ENCODE measurements at places on chromosomes 3 and 15.

GRCh38 chr3:112775011-112775742, 71.5 kb downstream of the CD200R1L start:
- no peak for DNase-seq

DNA sequence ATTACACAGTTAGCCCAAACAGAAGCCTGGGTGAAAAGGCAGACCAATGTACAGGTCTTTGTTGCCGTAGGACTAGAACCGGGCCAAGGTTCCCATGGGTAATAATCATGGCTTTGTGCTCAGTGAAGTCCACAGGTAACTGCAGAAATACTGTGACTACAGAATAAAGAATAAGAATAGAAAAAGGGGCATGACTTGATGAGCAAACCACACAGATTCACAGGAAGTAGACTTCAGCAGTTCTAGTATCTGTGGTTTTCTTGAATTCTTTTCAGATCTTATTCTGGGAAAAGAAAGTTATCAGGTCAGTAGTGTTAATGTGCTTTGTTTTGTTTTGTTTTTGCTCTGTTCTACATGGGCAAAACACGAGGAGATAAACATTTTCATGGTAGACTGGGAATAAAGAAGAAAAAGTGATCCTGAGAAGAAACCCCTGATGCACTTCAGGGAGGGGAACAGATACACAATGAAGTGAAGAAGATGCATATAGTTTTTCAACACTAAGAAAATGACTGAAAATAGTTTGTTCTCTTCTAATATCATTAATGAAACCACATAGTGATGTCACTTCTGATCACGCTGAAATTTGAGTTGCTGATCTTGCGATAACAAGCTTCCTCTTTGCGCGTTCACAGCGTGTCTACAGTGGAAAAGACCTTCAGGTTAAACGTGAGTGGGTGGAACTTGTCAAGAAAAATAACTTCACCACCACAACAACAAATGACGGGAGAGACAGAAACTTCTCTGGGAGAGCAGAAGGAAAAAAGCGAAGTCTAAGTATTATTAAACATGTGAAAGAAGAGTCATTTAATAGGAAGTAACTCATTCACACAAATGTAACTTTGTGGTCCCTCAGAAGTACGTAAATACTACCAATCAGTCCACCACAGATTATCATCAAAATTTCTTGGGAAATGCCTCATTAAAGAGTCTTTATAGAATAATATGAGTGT, 315.8 kb upstream of the SATB1 start:
- DNase-seq = no peak

DNA sequence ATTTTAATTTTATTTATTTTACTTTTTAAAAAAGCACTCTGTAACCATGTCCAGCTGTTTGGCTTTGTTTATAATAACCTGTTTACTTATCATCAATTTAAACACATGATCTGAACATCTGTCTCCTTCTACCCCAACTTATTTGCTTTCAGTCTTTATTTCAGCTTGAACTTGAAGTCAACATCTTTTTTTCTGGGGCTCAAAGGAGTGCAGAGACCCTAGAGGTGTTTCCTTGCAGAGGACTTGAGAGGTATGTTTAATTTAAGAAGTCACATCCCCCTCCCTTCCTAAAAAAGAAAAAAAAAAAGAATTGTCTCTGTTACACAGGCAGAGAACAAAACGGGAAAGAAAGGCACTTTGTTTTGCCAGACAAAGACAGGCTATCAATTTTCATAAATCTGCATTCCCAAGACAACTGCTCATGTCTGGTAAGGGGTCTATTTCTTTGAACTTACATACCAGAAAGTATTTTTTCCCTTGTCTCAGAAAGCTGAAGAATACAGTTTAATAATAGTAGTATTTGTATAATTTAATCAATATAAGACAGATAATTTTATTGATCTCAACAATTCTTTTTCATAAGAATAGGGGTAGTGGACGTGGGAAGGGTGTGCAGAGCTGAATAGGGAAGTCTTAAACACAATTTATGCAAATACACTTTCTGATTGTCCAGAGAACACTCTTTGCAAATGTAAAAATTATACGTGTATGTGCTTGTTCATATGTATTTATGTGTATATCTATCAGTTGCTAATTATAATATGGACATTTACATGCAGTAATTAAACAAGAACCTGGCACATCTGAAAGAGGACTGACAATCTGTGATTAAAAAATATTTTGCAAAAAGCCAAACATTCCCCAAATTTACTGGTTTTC, 109.7 kb upstream of the PDZRN3 start:
- DNase-seq = no peak

GRCh38 chr3:188294823-188295487, 141.0 kb downstream of the LPP start:
- DNase-seq = peak; percentile 98

- DNase-seq = no peak
Measured at GRCh38 chr3:78972617-78973301, 795.0 kb downstream of the ROBO1 start.

- peak; percentile 25 for DNase-seq
Measured at GRCh38 chr15:83837945-83838571, 184.1 kb downstream of the ADAMTSL3 start.
